ENCODE measurements at places on chromosomes 2 and 18.
A peak's percentile ranks its signal among the peaks of the same experiment; 100 is the strongest.

- DNase-seq = no peak
Observed at GRCh38 chr18:49014605-49015267, 64.0 kb upstream of the SMAD7 start.

- no peak for DNase-seq
Observed at GRCh38 chr2:127453392-127454171, 35.4 kb downstream of the PROC start.

DNA sequence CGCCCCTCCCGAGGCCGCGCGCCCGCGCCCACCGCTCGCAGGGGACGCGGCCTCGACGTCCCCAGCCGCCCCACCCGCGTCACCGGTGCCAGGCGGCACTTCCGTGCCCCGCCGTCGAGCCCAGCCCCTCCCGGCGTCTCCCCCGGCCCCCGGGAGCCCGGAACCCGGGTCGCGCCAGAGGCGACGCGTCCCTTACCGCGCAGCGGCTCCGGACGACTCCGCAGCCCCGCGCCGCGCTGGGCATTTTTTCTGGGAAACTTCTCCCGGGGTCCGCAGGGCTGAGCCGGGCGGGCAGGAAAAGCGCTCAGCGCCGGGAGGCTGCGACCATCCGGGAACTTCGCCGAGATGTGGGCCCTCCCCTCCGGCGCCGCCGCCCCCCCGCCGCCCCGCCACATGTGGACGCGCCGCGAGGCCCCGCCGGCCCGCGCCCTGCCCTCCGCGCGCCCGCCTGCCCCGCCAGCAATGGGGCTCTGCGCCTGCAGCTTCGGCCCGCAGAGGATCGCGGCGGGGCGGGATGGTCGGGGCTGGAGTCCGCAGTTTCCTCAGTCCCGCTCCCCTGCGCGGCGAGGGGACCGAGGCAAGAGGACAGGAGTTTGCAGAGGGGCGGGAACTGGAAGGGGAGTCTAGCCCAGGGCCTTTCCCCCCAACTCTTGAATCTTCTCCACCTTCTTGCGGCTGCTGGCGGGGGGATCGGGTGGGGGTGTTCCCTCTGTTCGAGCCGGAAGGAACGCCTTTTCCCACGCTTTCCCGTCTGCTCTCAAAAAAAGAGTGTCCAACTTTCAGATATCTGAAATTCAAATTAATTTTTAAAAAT lies 81.5 kb downstream of the CHRNA1 start:
- peak; percentile 68 for DNase-seq

GRCh38 chr2:219784178-219784577 lies 156.7 kb downstream of the SLC4A3 start:
- no peak for DNase-seq

DNA sequence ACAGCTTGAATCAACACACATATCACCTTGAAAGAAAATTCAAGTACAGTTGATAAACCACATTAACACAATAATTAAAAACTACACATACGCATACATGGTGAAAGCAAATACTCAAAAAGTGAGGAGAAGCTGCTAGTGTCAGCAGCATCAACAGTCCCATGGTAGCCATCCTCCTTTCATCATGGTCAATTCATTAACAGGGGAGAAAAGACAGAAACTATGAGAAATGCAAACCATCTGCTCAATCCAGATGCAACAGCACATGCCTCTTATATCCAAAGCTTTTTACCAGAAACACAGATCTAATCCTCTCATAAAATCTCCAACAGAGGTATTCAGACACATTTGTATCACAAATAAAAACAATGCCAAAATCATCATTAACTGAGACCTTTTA lies 81.9 kb upstream of the CHRNA1 start:
- no peak for DNase-seq

All from CD4-positive, alpha-beta T cell treated with Interleukin-10 for 1 hour (primary cell).